ENCODE measurements at places on chromosomes 1 and 21.

DNA sequence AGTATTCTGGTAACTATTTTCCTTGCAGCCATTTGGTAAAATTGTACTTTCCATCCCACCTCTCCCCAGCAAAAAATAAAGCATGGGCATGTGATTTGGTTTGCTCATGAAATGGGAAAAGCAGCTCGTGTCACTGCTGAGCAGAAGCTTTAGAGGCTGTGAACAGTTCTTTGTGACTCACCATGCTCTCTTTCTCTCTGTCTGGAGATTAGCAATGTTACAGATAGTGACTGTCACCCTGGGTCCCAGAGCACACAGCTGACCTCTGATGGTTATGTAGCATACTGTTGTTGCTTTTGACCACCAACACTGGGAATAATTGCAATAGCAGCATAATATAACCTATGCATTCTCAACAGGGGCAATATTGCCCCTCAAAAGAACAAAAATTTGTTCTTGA lies 70.6 kb downstream of the RGS2 start:
- no peak for DNase-seq

- no peak for DNase-seq
Measured at GRCh38 chr1:11595285-11595684, 58.9 kb downstream of the FBXO2 start.

GRCh38 chr1:22658385-22659163 lies 5.5 kb downstream of the C1QB start:
- DNase-seq: no peak

DNA sequence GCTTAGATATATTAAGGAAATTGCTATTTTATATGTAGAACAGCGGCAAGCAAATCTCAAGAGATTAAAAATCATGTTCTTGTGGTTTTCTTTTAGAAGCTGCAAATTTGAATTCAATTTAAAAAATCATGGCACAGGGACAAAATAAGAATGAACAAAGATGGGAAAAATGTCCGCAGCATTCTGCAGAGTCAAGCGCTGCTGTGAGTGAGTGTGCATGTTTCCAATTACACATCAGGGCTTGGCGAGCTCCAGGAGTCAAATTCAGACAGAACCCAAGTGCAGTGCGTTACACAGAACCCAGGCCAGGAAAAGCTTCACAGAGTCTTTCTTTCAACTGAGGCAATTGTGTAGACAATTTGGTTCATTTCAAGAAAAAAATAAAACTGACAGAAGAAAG lies 33.3 kb upstream of the ERG start:
- DNase-seq: no peak

DNA sequence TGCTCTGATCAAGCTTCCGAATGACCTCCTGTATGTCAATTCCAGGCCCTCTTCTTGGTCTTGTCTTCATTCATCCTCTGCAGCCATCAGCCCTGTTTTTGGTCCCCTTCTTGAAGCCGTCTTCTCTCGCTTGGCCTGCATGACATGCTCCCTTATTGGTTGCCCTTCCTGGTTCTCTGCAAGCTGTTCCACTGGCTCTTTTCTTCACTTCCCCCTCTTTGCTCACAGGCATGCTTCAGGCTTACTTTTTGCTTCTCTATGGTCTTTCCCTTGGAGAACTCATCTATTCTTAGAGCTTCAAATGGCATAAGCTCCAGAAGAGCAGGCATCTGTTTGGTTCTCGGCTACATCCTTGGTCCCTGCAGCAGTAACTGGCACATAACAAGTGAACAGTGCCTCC lies 38.8 kb downstream of the PDPN start:
- no peak for DNase-seq

GRCh38 chr1:5576673-5577065 lies 415.6 kb downstream of the NPHP4 start:
- DNase-seq: no peak

DNA sequence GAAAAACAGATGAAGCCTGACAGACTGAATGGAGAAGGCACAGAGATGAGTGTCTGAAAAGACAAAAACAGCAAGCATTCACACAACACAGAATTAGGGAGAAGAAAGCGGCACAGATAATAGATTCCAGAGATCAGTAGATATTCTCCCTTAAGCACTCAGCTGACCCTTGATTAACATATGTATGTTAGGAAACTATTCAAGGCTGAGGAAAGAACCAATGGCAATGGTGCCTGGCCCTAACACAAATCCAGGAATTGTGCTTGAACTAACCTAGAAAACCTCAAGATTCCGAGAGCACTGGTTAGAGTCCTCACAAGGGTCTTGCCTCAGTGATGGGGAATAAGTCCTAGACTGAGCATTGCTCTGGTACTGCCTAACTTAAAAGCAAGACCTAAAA lies 30.9 kb downstream of the KCNT2 start:
- no peak for DNase-seq

DNA sequence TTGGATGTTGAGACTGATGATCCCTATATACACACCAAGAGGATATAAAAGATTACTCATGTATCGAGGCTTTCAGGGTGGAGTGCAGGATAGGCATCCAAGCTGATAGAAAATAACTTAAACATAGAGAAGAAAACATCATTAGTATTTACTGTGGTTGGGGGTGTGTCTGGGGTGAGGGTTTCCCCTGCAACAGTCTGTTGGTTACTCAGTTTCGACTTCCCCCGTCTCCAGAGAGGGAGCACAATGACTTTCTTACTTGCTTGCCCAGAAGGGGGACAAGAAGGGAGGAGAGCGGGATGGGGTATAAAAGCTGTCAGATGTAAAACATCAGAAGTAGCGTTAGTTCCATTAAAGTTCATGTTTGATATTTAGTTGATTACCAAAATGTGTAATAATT lies 717.4 kb upstream of the ZP4 start:
- DNase-seq: no peak

DNA sequence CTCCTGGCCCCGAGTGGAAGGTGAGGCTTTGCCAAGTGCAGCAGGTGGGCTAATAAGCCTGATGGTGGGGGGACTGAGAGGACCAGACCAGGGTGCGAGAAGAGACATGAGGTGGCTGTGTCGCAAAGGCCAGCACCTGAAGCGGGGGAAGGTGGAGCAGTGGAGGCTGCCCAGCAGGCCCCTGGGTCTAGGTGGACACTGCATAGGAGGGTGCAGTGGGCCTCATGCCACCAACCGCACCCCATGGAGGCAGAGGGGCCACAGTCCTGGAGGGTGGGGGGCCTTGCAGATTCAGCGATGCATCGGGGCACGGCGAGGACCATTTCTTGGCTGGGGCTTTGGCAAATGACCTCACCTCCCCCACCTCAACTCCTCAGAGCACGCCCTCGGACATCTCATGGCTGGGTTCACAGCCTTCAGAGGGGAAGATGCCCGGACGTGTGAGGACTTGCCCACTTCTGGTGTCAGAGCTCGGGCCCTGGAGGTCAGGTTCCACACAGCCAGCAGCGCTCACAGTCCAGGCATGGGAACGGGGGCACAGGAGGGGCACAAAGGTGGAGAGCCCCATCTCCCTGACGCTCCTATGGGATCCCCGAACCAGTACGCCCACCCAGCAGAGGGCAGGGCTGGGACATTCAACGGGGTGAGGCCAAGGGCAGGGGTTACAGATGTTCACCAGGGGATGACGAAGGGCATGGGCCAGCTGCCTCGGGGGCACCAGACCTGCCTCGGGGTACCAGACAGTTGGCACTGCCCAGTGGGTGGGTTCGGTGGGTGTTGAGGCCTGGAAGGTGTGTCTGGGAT lies 35.4 kb downstream of the UBE2G2 start:
- no peak for DNase-seq

DNA sequence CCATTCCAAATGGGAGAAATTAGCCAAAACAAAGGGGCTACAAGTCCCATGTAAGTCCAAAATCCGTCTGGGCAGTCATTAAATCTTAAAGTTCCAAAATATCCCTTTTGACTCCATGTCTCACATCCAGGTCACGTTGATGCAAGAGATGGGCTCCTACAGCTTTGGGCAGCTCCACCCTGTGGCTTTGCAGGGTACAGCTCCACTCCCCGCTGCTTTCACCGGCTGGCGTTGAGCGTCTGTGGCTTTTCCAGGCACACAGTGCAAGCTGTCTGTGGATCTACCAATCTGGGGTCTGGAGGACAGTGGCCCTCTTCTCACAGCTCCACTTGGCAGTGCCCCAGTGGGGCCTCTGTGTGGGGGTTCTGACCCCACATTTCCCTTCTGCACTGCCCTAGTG lies 130.2 kb downstream of the TPR start:
- no peak for DNase-seq

Data from posterior cingulate gyrus (tissue), 11 donors.